ENCODE measurements at places on chromosomes 13 and 19.

GRCh38 chr19:1003283-1003682 lies 3.1 kb downstream of the GRIN3B start:
- no peak for DNase-seq

GRCh38 chr13:101639711-101640110 lies 187.2 kb downstream of the ITGBL1 start:
- DNase-seq, result no peak

DNA sequence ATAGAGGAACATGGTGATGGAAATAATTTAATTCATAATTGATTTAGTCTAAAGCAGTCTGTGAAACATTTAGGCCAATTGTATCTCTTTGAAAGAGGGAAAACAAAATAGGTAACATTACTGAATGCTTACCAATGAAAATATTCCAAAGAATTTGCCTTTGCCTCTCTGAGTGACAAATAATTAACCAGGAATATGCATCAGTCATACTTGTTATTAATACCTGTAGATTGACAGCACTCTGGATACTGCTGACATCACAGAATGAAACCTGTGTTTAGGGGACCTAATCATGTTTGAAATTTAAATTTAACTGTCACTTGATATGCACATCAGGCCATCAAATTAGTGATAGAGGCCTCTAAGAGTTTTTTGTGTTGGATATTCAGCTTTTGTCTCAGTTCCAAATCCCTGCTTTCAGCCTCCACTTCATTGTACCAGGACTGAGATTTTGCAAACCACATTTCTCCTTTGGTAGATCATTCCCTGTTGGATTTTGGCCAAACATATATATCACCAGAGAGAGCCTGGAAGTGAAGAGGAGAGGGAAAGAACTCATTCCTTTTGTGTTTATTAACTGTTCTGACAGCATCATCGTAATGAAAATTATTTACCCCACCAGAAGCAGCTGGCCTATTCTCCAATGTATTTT lies 64.8 kb upstream of the KLHL1 start:
- no peak for DNase-seq

DNA sequence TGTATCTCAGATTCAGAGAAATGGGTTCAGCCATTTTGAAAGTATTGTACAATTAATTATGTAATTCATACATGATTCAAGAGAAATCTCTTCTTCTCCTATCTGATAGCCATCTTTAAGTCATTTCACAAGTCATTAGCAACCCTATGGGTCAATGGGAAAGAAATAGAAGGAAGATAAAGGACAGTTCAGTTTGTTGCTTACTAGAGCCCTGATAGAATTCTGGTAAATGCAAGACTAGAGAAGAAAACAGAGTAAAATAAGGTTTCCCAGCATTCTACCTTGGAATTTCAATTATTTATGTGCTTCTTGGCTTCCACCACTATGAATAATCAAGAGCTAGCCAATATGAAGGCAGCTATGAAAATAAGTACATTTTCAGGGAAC lies 117.7 kb downstream of the LHFPL6 start:
- DNase-seq, result no peak

DNA sequence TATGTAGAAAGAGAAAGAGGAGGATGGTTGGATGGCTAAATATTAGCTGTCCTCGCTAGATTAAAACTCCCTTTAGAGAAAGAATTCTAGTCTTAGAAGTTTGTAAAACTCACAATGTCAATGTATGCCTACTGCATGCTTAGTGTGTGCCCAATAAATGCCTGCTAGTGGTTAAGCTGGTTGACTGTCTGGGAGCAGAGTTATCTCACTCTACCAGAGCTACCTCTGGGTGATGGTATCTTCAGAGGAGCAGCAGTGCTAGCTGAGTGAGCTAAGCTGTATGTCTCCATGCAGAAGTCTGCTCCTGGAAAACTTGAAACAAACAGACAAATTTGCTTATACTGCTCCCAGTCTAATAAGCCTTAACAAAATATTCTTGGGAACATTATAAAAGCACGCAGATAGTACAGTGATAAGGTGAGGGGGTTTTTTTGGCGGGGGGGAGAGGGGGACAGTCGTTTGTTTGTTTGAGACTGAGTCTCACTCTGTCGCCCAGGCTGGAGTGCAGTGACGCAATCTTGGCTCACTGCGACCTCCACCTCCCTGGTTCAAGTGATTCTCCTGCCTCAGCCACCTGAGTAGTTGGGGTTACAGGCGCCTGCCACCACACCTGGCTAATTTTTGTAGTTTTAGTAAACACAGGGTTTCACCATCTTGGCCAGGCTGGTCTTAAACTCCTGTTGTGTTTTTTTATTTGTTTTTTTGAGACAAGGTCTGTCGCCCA lies 202.8 kb upstream of the TSC22D1 start:
- DNase-seq, result no peak

GRCh38 chr13:28716511-28716910 lies 2.3 kb downstream of the SLC46A3 start:
- DNase-seq, result peak; percentile 49

DNA sequence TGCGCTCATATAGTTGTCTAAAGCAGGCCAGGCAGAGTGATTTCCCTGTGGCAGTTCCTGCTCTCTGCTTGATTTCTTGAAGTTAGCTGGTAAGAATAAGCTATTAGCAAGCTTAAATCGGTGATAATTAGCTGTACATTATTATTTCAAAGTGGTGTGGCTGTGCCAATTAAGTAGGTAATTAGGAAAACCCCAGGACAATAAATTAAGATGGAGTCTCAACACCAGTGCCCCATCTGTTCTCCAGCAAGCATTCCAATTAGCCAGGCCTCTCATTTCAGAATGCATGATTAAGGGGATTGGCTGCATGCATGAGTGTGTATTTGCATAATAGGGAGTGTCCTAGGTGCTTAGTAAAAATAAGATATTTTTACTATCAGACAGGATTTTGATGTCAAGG lies 342.3 kb downstream of the GPC5 start:
- no peak for DNase-seq

DNA sequence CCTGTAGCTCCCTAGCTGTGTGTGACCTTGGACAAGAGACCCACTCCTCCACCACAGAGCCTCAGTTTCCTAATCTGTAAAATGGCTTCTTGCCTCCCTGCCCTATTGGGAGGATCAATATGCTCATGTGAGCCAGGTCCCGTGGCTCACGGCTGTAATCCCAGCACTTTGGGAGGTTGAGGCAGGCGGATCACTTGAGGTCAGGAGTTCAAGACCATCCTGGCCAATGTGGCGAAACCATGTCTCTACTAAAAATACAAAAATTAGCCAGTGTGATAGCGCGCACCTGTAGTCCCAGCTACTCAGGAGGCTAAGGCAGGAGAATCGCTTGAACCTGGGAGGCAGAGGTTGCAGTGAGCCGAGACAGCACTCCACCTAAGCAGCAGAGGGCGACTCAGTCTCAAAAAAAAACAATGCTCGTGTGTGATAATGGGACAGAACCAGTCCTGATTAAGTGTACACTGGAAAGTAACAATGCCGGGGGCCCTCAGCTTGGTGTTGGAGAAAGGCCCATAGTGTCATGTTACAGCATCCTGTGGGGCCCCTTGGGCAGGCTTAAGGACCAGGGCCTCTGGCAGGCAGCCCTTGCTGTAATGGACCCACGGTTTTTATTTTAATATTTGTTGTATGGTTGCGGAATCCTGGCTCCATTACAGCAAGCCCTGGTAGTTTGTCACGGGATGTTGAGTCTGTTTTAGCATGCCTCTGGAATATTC lies 6.8 kb downstream of the RPS11 start:
- DNase-seq, result peak; percentile 45

- no peak for DNase-seq
Observed at GRCh38 chr13:44573071-44573470, 3.1 kb downstream of the TSC22D1 start.

DNA sequence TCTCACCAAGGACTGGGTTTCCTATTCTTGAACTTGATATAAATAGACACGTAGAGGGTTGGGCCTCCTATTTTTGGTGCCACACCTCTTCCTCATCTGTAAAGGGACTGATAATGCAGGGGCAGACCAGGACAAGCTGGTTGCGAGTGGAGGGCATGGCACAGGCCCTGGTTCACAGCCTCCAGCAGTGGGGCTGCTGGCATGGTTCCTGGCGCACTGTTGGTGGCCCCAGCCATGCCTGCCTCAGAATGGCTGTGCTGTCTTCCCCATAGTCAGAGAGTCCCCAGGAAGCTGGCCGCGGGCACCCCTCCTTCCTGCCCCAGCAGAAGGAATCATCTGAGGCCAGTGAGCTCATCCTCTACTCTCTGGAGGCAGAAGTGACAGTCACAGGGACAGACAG lies 10.5 kb upstream of the OVOL3 start:
- DNase-seq, result no peak

DNA sequence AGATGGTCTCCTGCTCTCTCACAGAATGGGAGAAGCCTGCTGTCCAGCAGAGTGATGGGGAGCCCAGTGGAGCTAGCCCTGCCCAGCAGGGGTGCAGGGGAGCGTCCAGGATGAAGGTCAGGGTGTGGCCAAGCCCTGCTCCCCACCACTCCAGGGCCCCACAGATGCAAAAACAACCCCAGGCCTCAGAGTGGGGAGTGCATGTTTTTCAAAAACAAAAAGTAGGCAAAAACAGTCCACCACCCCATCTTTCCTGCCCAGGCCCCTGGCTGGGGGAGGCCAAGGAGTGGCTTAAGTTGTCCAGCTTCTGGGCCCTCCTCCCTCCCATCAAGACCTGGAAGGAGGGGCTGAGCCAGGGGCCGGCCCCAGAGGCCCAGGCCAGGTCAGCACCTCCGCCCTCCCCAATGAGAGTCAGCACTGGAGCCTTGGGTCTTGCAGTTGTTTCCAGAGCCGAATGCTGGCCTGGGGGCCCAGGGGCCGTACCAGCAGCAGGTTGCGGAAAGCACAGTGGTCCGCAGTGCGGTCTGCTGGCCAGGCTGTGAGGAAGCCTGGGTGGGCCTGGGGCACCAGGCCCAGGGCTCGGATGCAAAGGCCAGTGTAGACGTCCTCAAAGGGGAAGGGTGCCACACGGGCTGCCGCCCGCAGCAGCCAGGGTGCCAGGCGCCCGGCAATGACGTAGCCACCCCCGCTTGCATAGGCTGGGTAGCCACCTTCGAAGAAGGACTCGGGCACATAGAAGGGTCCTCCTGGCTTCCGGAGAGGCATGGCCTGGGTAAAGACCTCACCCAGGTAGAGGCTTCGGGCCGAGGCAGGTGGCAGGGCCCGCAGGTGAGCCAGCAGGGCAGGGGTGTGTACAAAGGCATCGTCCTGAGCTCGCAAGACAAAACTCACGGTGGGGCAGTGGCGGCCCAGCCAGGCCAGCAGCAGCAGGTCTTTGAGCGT lies 1.7 kb downstream of the B3GNT8 start:
- no peak for DNase-seq

DNA sequence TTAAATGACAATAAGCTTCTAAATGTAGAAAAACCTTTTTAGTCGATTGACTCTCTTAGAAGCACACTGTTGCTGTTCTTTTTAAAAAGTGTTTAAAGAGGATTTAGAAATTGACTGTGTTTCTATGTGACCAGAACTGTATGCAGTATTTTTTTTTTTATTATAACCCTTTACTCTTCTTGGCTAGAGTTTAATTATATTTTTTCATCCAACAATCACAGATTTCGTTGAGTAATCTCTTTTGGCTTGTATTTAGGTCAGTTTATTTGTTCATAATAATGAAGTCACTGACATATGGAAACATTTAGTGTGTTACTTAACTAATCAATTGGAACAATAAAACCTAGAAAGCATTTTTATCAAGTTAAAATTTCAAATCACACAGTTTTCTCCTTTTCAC lies 19.9 kb downstream of the CSNK1A1L start:
- no peak for DNase-seq

- no peak for DNase-seq
Observed at GRCh38 chr13:113526466-113527220, 36.1 kb upstream of the DCUN1D2 start.

GRCh38 chr13:29733147-29733611 lies 117.2 kb downstream of the UBL3 start:
- peak; percentile 76 for DNase-seq

DNA sequence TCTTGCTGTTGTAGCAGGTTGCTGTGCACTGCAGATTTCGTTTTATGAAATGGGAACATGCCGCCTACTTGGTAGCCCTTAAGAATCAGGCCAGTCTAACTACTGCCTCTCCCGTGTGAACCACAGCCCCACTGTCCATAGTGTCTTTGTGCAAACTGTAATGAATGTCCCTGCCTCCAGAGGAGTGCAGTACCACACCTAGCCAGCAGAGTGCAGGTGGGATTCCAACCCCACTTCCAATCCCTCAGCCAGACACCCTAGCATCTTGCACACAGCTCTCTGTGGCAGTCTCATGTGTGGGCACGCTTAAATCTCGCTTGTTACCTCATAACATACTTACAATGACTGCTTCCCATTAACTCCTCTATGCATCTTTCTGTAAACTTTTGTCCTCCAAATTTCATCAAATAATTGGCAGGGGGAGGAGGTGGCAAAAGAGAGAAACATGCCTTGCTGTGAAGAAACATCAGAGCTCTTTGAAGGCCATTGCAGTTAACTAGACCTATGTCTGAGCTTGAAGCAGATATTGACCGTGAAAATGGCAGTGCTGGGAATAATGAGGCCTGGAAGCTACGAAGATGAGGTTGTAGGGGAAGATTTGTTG lies 47.2 kb downstream of the ZAR1L start:
- peak; percentile 28 for DNase-seq

DNA sequence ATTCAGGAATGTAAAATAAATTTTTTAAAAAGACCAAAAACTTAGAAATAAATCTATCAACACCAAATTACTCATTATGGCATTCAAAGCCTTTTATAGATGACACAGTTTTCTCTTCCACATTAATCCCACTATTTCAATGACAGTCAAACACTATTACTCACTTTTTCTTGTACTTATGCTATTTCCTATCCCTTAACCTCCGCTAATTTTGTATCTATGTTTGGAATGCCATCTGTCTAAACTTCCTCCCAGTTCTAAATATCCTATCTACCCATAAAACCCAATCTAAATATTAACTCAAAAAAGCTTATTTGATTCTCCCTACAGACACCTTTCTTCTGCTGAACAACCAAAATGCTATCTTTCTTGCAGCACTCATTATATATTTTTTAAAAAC lies 203.5 kb downstream of the ENOX1 start:
- no peak for DNase-seq

DNA sequence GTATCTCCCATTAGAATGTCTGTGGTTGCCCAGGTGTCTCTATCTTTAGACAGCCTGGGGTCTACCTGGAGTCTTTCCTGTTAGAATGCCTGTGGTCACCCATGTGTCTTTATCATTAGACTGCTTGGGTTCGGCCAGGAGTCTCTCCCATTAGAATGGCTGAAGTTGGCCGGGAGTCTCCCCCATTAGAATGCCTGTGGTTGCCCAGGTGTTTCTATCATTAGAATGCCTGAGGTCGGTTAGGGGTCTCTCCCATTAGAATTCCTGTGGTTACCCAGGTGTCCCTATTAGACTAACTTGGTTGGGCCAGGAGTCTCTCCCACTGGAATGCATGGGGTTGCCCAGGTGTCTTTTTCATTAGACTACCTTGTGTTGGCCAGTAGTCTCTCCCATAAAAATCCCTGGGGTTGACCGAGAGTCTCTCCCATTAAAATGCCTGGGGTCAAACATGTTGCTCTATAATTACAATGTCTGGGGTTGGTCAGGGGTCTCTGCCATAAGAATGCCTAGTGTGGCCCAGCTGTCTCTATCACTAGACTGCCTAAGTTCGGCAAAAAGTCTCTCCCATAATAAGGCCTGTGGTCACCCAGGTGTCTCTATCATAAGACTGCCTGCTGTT lies 1448.7 kb downstream of the UQCRFS1 start:
- no peak for DNase-seq

All from inflammatory macrophage treated with lipopolysaccharide for 4 hours (primary cell).